ENCODE measurements at places on chromosomes 7 and 10.

GRCh38 chr7:135743907-135744731 is 4.5 kb downstream of the FAM180A start:
- DNase-seq: no peak

DNA sequence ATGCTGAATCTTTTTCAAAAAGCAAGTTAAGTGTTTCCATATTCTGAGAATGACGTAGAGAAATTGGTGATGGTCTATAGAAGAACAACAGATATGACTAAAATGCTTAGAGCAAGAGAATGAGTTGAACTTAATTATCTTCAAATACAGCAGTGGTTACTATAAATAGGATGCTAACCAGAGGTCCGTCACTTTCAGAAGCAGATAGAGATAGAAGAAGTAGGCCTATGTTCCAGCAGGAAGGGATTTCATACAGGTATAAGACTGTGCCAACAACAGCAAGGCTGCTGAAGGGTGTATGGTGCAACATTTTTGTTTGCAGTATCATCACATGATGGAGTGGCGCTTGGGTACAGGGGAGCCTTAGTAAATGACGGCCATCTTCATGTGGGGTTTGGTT is 68.6 kb downstream of the HBP1 start:
- DNase-seq: no peak

- DNase-seq: no peak
Observed at GRCh38 chr7:25787336-25787735, 364.7 kb upstream of the NFE2L3 start.

GRCh38 chr7:117478836-117479224 is 995 bp upstream of the CFTR start:
- DNase-seq: no peak

DNA sequence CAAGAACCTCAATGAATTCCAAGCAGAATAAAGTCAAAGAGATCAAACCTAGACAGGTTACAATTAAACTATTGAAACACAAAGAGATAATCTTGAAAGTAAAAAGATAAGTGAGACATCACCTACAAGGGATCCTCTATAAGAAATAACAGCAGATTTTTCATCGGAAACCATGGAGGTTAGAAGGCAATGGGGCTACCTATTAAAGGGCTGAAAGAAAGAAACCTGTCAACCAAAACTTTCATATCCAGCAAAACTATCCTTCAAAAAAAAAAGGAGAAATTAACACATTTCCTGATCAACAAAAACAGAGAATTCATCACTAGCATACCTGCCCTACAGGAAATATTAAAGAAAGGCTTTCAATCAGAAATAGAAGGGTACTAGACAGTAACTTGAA is 244.9 kb downstream of the ARHGAP12 start:
- DNase-seq: no peak

DNA sequence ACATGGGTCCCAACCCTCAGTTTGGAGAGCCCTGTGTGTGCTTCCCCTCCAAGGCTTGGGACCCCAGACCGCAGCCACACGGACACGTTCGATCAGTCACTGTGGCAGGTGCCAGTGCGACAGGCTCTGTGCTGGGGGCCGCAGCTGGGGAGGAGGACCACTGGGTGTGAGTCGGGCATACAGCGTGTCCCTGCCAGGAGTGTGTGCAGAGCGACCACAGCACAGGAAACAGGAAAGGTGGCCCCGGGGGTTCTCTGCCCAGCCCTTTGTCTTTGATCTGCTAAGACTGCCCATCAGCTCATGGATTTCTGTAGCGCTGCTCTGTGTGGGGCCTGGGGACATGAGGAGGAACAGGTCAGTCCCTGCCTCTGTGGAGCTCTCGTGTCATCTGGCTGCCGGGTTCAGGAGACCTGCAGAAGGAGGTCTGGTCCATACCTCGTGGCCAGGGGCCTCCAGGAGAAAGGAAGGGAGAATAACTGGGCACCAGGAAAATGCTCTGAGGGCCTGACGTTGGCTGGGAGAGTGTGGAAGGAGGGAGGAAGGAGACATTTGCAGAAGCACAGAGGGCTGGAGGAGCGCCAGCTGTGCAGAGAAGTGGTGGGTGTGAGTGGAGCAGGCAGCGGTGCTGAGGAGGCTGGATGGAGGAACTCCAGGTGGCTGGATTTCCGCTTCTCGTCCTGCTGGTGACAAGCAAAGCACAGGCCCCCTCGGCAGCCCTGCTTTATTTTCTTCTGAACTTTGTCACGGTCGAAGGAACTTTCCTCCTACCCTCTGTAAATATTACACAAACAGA is 4.1 kb downstream of the NUDT1 start:
- no peak for DNase-seq

GRCh38 chr10:85888559-85888958 is 478.0 kb downstream of the GRID1 start:
- no peak for DNase-seq

- no peak for DNase-seq
Observed at GRCh38 chr10:98852686-98853085, 383.0 kb downstream of the HPSE2 start.

- no peak for DNase-seq
Observed at GRCh38 chr7:108130261-108130660, at the start of gene LAMB4. Gene LAMB4 (minus strand): TSS chr7:108130361. CDS start chr7:108123164, 7,197 bp downstream.

All from GM12878 (cell line).